ENCODE measurements at places on chromosomes 3 and 15.

DNA sequence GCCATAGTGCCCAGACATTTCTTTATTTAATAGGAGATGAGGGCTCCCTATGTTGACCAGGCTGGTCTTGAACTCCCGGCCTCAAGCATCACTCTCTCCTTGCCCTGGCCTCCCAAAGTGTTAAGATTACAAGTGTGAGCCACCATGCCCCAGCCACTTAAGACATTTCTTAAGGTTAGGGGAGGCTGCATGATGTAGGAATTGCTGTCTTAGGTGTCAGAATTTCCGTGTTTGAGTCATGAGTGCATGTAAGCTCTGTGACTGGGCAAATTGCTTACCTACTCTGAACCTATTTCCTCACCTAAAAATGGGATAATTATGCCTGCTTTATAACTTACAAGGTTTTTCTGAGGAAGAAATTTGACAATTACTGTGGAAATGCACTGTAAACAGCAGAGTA lies 34.2 kb upstream of the SIAH2 start:
- no peak for DNase-seq

DNA sequence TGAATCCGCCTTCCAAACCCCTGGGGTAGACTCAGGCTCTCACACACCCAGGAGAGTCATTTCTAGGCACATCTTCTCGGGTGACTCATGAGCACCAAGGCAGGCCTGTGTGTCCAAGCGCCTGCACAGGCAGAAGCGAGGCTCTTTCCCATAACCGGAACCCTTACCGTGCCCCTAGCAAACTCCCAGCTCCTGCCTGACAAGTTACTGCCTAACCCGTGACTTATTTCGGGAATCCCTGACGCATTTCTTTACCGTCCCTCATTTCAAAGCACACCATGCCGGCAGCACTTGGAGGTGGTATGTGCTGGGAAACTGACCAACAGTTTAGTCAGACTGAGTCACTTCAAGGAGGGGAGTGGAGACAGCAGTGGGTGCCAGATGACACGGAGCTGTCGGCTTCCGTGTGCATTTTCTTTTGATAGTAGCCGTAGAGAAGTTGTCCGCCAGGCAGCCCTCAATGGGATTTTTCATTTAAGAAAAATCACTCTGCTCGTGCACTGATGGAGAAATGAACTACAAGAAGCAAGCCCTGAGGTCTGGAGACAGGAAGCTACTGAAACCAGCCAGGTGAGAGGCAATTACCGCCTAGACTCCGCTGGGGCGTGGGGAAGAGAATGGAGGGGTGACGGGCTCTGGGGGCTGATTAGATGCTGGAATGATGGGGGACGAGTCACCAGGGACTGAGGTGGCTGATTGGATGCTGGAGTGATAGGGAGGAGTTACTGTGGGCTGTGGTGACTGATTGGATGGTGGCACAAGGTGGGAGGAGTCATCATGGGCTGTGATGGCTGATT lies 17.3 kb upstream of the HRH1 start:
- peak; percentile 100 for DNase-seq

GRCh38 chr3:15693355-15693754 lies 91.8 kb downstream of the BTD start:
- DNase-seq: peak; percentile 29

GRCh38 chr3:126344380-126345041 lies 12.7 kb downstream of the KLF15 start:
- DNase-seq: no peak

DNA sequence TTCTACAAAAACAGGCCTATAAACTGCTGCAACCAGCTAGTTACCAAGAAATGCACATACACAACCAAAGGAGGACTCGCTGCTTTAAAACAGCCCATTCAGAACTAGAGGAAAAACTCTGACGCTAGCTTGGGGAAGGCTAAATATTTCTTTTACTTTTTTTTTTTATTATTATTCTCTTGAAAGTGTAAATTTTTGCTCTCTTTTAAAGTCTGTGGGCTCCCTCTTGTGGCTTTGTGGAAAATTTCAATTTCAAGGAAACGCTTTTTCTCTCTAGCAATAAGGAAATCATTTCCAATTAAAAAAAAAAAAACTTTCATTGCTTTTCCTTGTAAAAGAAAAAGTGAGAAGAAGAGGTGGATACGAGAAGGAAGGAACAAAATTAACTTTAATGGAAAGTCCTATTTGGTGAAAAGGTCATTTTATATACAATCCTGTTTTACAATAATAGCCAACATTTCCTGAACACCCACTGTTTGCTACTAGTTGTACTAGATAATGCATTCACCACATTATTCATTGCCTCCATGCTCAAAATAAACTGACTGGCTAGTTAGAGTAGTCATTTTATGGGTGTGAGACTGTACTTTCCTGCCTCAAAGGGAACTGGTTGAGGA lies 51.2 kb upstream of the SAMMSON start:
- peak; percentile 51 for DNase-seq

- no peak for DNase-seq
Observed at GRCh38 chr15:73346735-73347312, 21.9 kb downstream of the HCN4 start.

DNA sequence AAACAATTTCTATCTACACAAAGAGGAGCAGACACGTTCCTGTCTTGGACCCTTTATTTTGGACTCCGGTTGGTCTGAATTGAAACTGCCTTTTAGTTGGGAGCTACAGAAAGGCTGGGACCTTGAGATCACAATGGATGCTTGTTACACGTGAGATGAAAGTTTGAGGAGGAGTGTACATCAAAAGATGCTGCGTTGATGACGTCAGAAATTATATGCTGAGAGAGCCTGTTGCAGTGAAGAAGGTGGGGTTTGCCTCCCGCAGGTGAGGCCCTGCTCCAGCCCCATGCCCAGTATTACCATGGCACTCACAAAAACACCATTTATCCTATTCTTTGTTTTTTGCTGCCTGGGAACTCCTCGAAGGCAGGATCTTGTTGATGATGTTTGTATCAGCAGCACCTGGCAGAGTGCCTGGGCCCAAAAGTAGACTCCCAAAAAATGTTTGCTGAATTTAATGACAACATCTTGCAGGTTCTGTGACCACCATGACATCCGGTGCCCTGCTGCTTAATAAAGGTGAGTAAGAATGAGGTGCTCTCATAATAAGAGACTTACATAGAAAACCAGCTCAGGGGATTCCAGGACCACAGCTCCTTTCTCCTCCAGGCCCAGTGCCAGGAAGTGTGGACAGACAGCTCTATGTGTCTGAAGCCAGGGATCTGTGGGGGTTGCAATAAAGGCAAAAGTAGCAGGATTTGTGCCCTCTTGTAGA lies 136.1 kb upstream of the UBE2E1 start:
- DNase-seq: no peak

- no peak for DNase-seq
Observed at GRCh38 chr3:128709038-128709437, 16.9 kb upstream of the RAB7A start.

DNA sequence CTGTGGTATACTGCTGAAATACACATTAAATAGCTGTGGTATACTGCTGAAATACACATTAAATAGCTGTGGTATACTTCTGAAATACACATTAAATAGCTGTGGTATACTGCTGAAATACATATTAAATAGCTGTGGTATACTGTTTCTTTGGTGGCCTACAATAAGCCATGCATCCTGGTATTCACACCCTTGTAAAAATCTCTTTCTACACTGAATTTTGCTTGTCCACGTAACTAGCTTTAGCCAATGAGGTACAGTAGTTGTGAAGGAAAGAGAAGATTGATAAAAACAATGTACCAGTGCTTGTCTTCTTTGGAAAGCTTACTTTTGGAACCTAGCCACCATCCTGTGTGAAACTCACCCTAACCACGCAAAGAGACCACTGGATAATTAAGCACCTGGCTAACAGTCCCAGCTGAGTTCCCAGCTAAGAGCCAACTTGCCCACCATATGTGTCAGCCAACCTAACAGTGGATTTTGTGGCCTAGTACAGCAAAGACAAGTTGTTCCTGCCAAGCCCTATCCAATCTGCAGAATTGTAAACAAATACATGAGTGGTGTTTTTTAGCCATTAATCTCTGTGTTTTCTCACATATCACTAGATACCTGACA lies 103.4 kb upstream of the MELTF start:
- DNase-seq: peak; percentile 52

GRCh38 chr3:71112576-71112975 lies 471.0 kb downstream of the FOXP1 start:
- no peak for DNase-seq

DNA sequence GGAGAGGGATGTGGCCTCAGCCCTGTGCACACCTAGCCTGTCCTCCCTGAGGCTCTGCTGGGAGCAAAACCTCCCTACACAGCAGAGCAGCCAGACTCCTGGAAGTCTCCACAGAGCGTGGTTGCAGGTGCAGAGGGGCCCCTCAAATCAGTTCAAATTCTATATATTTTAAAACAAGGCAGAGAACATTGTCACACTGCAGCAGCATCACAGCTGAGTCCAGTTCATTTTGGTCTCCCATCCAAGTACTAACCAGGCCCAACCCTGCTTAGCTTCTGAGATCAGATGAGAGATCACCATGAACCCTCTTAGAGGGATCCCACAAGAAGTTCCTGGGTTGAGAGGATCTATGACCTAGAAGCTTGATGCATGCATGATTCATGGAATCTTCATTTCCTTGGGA lies 331.0 kb upstream of the RGMA start:
- no peak for DNase-seq

GRCh38 chr3:186969607-186970006 lies 39.3 kb downstream of the ST6GAL1 start:
- no peak for DNase-seq

- DNase-seq: peak; percentile 20
Observed at GRCh38 chr15:56598991-56599390, 134.1 kb upstream of the MNS1 start.

DNA sequence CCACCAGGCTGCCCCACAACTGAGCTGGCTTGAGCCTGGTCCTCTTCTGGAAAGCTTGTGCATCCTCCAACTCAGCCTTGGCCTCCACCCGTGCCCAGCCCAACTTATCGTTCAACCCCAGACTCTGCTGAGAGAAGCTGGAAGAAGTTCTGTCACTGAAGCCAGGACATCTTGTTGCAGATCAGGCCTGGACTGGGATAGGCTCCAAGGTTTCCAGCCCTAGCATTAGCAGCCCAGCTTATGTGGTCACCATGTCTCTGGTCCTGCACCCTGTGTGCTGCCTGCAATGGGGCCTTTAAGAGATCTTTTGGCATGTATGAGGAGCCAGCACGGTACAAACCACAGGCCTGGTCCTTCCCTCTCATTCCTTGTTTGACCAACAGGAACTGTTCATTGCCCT lies 15.2 kb upstream of the CAMP start:
- no peak for DNase-seq

DNA sequence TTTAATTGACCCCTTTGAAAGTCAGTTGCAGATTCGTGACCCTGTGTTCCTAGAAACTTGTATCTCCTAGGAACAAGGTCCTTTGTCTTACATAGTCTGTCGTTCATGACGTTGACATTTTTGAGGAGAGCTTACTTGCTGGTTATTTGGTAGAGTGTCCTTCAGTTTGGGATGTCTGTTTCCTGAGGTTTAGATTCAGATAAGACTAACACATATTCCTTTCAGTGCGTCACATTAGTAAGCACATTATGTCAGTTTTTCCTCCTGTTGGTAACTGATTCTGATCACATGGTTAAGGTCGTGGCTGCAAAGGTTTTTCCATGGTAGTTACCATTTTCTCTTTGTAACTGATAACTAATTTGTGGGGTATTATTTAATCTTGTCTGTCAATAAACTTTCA lies 80.8 kb downstream of the PCCB start:
- DNase-seq: no peak

- DNase-seq: no peak
Observed at GRCh38 chr3:13195374-13195773, 122.1 kb upstream of the IQSEC1 start.

GRCh38 chr15:79041601-79042168 lies 48.9 kb downstream of the RASGRF1 start:
- DNase-seq: no peak

DNA sequence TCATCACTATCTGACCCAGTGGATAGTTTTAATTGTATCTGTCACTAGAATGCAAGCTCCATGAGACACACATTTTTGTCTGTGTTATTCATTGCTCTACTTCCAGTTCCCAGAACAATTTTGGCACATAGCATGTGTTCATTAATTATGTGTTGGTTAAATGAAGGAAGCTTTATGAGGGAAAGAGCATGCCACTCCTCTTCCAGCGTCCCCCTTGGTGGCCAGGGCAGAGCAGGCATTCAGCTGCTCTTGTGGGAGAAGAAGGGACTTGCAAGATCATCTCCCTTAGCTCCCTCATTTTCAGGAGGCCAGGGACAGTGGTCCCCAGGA lies 489 bp upstream of the GALNT15 start:
- peak; percentile 87 for DNase-seq

DNA sequence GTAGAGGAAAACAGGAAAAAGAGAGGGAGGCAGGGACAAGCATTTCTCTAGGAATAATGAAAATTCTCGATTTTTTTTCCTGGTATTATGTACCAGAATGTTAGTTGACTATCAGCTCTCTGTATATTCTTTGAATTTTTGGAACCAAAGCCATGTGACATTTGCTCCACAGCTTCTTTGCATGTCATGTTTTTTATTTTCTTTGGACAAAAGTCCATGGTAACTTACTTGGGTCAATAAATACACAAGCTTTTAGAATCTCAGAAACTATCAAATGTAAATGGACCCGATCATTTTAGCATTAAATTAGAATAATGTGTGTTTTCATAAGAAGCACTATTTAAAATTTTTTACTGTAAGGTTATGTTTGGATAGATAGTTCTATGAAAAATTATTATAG lies 320.5 kb downstream of the ZIC1 start:
- no peak for DNase-seq

DNA sequence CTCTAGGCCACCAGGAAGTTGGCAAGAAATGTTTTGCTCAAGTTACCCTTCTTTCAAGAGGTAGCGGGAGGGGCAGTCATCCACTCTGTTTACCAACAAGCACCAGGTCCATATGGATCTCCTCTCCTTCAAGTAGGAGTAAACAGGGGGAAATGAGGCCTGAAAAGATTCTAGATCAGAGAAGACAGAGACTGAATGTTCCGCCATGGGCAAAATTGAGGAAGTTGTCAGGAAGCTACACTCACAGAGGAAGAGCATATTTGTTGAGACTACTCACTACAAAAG lies 81.6 kb downstream of the KLF15 start:
- no peak for DNase-seq

DNA sequence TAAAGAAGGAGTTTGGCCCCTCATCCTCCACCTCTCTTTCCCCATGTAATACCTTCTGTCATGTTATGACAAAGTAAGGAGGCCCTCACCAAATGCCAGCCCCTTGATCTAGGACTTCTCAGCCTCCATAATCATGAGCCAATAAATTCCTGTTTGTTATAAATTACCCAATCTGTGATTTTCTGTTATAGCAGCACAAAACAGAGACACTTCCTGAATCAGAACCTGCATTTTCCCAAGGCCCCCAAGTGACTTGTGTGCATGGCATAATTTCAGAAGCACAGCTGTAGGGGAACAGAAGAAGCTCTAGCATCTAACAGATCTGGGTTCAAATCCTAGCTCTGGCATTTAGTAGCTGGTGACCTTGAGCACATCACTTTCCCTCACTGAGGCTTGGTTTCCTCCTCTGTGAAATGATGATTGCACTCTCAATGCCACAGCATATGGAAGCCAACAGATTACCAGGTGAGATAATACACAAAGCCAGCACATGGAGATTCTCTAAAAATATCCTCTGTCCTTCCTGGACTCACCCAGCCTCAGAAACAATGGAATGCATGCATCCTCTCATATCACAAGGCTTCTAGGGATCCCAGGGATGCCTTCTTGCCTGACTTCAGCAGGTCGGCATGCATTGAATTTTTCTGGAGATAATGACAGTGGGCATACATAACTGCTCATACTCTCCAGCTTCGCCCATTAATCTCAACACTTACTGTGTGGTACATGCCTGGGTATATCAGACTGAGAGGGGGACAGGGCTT lies 26.3 kb downstream of the TLNRD1 start:
- DNase-seq: peak; percentile 37

Data from AG10803 (cell line).